ENCODE measurements at places on chromosomes 11 and 22.

GRCh38 chr11:44816761-44817160 lies 90.0 kb downstream of the TSPAN18 start:
- DNase-seq: no peak

GRCh38 chr22:46443850-46444389 lies 93.5 kb downstream of the CELSR1 start:
- DNase-seq: no peak

GRCh38 chr11:70647188-70648166 lies 249.1 kb downstream of the CTTN start:
- no peak for DNase-seq

GRCh38 chr11:110858547-110858921 lies 146.3 kb upstream of the ARHGAP20 start:
- DNase-seq: no peak

- no peak for DNase-seq
Observed at GRCh38 chr11:85483861-85484260, 143.3 kb downstream of the DLG2 start.

DNA sequence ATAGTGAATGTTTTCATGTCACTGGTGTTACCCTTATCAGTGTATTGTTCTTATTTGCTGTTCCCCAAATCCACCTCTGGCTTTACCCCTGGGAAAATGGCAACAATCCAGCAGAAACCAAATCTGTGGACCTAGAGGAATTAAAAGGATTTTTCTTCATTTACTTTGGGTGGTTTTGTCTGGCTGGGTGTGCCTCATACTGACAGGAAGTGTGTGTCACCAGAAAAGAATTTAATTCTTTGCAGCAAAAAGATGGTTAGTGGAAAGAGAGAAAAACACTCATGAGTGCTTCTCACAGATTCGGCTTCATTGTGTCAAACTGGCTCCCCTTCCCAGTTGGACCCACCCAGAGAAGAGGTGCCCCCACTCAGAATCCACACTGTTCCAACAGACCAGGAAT lies 38.9 kb downstream of the FZD4 start:
- no peak for DNase-seq

- DNase-seq: no peak
Observed at GRCh38 chr11:65444314-65445051, 21.9 kb downstream of the NEAT1 start.

- DNase-seq: no peak
Observed at GRCh38 chr11:109036011-109036410, 371.1 kb downstream of the DDX10 start.

GRCh38 chr11:81331611-81332235 lies 1401.9 kb downstream of the FAM181B start:
- DNase-seq: no peak

GRCh38 chr11:8375932-8376331 lies 112.3 kb upstream of the LMO1 start:
- no peak for DNase-seq

Data from GDM1 (cell line).